ENCODE measurements at places on chromosomes 13 and 19. TPM values are rescaled to one million over a fixed set of nuclear protein-coding genes. Genes with fewer than 3 reads are reported as not detected.

DNA sequence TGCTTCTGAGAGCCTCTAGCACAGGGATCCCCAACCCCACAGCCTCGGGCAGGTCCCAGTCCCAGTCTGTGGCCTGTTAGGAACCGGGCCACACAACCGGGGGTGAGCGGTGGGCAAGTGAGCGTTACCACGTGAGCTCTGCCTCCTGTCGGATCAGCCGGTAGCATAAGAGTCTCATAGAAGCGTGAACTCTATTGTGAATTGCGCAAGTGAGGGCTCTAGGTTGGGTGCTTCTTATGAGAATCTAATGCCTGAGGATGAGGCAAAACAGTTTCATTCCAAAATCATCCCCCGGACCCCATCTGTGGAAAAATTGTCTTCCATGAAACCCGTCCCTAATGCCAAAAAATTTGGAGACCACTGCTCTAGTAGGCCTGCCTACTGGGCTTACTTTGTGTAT, 87.0 kb upstream of the UBL3 start:
- DNase-seq = no peak

GRCh38 chr19:49688531-49689132, 762 bp upstream of the ADM5 start:
- DNase-seq = no peak

The P2RY11 gene
- total RNA-seq = 15.7 TPM

The CASP14 gene
- not detected for total RNA-seq

DNA sequence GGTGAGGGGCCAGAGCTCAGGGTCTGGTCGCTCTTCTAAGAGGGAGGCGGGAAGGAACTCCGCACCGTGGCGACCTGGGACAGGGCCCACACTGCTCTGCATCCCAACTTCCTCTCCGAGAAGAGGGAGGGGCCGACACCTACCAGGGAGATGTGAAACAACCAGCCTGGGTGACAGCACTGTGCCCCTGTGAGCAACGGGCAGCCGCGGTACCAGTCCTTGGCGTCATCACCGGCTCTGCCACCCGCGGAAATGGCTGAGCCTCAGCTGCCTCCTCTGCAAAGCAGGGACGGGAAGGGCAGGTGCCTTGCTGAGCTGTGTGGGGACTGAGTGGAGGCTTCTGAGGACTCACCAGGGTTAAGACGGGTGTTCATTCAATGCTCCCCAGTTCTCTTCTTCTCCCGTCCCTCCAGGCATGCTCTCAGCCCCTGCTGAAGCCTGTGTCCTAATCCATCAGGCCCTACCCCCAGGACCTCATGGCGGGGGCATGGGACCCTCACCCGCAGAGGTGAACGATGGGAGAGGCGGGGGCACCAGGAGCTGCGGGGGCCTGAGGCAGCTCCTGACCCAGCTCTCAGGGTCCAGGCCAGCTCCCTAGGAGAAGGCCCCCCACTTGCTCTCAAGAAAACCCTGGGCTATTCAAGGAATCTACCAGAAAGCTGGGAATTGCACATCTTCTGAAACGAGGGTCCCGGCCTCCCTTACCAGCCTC, 9.3 kb downstream of the ZNF787 start:
- no peak for DNase-seq

DNA sequence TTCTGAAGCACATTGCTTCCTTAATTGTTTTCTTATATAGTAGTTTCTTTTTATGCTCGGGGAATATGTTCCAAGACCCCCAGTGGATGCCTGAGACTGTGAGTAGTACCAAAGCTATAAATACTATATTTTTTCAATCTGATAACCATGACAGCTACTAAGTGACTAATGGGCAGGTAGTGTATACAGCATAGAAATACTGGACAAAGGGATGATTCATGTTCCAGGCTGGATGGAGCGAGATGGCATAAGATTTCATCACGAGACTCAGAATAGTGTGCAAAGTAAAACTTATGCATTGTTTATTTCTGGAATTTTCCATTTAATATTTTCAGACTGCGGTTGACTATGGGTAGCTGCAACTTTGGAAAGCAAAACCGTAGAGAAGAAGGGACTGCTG, 47.9 kb upstream of the OLFM4 start:
- no peak for DNase-seq

- no peak for DNase-seq
Measured at GRCh38 chr19:13782537-13782936, 8.3 kb downstream of the C19orf53 start.

DNA sequence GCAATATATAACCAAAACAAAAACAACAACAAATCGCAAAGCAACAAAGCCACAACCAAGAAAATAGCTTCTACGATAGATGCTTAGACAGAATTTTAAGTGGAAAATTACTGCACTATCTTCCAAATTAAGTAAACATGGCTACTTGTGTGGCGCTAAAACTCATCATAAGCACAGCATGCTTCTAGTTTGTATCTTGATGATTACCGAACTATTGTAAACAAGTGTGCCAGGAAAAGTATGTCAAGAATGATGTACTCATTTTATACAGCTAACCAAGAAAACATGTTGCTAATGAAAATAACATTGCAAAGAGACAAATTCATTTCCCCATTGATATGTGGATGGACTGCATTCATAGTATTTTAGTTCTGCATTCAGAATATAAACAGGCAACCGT, 271.9 kb upstream of the GPC6 start:
- DNase-seq = no peak

The PRX gene
- total RNA-seq = 5.0 TPM

The ZNF135 gene
- total RNA-seq = 5.5 TPM

Data from osteocyte (in vitro differentiated cells).